ENCODE measurements at places on chromosomes 2 and 18. TPM values are rescaled to one million over a fixed set of nuclear protein-coding genes. Genes with fewer than 3 reads are reported as not detected.

GRCh38 chr2:219622472-219622871, 5.0 kb upstream of the SLC4A3 start:
- no peak overlapping the region for H3K27ac ChIP-seq
- H3K36me3 ChIP-seq, result no peaks in the 10 kb centered on the region
- H3K27me3 ChIP-seq, result peaks cover 22% of the 10 kb centered on the region
- H3K4me3 ChIP-seq, result no peak overlapping the region

DNA sequence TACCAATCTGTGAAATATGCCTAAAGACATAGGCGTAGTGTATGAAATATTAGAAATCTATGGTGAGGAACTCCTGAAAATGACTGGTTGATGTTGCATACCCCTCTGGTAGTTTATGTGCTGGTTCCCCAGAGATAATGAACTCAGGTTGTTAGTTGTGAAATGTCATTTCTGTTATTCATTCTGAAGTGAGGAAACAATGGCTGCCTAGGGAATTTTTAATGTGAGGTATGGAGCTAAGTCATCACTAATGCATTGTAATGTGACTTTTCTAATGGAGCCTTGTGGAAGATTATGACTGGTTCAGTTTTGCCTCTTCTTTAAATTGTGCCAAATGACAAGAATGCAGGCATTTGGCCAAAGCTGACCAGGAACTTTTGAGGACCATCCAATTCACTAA, 61.6 kb upstream of the RAB27B start:
- no peak overlapping the region for H3K4me3 ChIP-seq
- H3K27me3 ChIP-seq, result no peaks in the 10 kb centered on the region
- DNase-seq, result no peak
- peaks cover 41% of the 10 kb centered on the region for H3K4me1 ChIP-seq
- no peaks in the 10 kb centered on the region for H3K36me3 ChIP-seq

DNA sequence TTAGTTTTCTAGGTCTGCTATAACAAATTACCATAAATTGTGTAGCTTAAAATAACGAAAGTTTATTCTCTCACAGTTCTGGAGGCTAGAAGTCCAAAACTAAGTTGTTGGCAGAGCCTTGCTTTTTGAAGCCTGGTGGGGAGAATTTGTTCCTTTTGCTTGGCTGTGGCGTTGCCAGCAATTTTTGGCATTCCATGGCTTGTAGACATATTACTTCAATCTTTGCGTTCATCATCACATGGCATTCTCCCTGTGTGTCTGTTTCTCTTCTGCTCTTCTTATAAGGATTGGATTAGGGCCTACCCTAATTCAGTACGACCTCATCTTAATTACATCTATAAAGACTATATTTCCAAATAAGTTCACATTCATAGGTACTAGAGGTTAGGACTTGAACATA, 217.7 kb downstream of the MBD5 start:
- no peak for DNase-seq
- H3K27me3 ChIP-seq, result no peaks in the 10 kb centered on the region
- no peak overlapping the region for H3K4me3 ChIP-seq
- peaks cover 44% of the 10 kb centered on the region for H3K36me3 ChIP-seq
- H3K27ac ChIP-seq, result no peak overlapping the region
- no peaks in the 10 kb centered on the region for H3K4me1 ChIP-seq

GRCh38 chr18:37705016-37705415, 139.4 kb upstream of the CELF4 start:
- no peaks in the 10 kb centered on the region for H3K36me3 ChIP-seq
- no peak for DNase-seq
- peaks cover 7% of the 10 kb centered on the region for H3K4me1 ChIP-seq
- H3K4me3 ChIP-seq, result no peak overlapping the region
- H3K27me3 ChIP-seq, result peaks cover 13% of the 10 kb centered on the region

DNA sequence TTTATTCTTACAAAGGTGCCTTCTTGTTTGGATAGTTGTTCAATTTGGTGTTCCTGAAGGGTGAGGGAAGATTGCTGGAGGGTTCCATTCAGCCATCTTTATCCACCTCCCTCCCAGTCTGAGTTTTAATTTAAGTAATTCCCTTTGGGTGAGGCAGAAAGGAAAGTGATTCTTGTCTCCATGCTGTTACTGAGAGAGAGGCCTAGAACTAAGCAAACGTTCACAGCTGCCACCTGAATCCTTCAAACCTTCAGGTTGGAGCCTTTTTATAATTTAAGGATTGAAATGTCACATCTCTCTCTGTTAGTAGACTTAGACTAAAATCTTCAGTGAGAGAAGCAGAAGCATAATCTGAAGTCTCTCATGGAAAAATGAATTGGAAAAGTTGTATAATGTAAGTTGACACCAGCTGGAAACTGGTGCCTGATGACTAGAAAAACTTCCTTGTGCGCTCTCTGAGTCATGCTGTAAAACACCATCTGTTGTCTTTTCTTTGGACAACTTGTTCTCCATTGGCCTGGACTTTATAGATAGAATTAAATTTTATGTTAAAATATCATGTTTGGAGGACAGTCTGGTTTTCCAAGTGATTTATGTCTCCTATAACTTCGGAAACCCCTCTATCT, 14.6 kb downstream of the STRADB start:
- peaks cover 8% of the 10 kb centered on the region for H3K4me1 ChIP-seq
- H3K36me3 ChIP-seq, result peaks cover 13% of the 10 kb centered on the region
- no peaks in the 10 kb centered on the region for H3K27me3 ChIP-seq
- no peak for DNase-seq

- H3K4me3 ChIP-seq, result no peak overlapping the region
- DNase-seq, result no peak
- no peaks in the 10 kb centered on the region for H3K27me3 ChIP-seq
- peaks cover 30% of the 10 kb centered on the region for H3K36me3 ChIP-seq
- no peak overlapping the region for H3K27ac ChIP-seq
Measured at GRCh38 chr2:36539631-36540030, 58.3 kb downstream of the FEZ2 start.

GRCh38 chr2:30356776-30357175, 90.3 kb upstream of the LCLAT1 start:
- no peak for DNase-seq
- H3K27me3 ChIP-seq, result no peaks in the 10 kb centered on the region
- H3K27ac ChIP-seq, result no peak overlapping the region
- H3K4me1 ChIP-seq, result no peaks in the 10 kb centered on the region
- H3K4me3 ChIP-seq, result no peak overlapping the region

DNA sequence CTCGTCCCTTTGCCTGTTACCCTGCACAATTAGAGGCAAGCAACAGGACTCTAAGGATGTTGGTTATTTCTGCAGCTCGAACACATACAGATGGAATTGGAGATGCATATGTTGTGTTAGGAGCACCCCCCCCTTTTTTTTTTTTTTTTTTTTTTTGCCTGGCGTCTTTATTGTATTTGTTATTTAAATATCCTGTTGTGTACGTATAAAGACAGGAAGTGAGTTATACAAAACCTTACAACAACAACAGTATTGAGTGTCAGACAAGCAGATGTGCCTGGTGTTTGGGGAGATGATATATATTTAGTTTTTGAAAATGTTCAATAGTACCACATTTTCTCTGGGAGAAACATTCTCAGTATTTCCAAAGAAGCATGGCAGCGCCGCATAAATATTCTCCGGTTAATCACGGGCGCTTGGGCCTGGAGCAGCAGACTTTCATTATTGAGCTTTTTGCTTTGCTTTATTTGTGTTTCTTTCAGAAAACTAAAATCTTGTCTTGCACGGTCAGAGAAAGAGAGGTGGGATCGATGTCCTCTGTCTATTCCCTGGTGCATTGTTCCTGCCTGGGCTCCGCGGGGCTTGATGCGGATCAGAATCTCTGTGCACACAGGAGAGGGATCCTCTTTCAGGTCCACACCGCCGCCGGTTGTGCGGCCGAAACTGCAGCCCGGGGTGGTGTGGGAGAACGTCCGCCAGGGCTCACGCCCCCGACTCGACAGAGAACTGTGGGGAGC, 23.2 kb upstream of the ZNF516 start:
- H3K4me3 ChIP-seq, result peak overlapping the region; percentile 74
- peak; percentile 74 for DNase-seq
- H3K27me3 ChIP-seq, result no peaks in the 10 kb centered on the region
- peak overlapping the region; percentile 90 for H3K27ac ChIP-seq
- no peaks in the 10 kb centered on the region for H3K36me3 ChIP-seq

Gene SEMA4F
- 6.3 TPM for total RNA-seq

Gene MAP2
- total RNA-seq, result 3.7 TPM

Gene NOSTRIN
- not detected for total RNA-seq

Gene CNTNAP5
- total RNA-seq, result 0.34 TPM

GRCh38 chr2:130389358-130389757, 33.5 kb downstream of the PTPN18 start:
- peaks cover 21% of the 10 kb centered on the region for H3K27me3 ChIP-seq
- H3K36me3 ChIP-seq, result no peaks in the 10 kb centered on the region
- H3K27ac ChIP-seq, result no peak overlapping the region
- no peak for DNase-seq
- H3K4me3 ChIP-seq, result no peak overlapping the region

GRCh38 chr2:15674637-15675455, 83.2 kb downstream of the DDX1 start:
- H3K27me3 ChIP-seq, result no peaks in the 10 kb centered on the region
- DNase-seq, result no peak
- no peak overlapping the region for H3K4me3 ChIP-seq
- H3K27ac ChIP-seq, result no peak overlapping the region

Gene C1QL2
- total RNA-seq, result 0.55 TPM

DNA sequence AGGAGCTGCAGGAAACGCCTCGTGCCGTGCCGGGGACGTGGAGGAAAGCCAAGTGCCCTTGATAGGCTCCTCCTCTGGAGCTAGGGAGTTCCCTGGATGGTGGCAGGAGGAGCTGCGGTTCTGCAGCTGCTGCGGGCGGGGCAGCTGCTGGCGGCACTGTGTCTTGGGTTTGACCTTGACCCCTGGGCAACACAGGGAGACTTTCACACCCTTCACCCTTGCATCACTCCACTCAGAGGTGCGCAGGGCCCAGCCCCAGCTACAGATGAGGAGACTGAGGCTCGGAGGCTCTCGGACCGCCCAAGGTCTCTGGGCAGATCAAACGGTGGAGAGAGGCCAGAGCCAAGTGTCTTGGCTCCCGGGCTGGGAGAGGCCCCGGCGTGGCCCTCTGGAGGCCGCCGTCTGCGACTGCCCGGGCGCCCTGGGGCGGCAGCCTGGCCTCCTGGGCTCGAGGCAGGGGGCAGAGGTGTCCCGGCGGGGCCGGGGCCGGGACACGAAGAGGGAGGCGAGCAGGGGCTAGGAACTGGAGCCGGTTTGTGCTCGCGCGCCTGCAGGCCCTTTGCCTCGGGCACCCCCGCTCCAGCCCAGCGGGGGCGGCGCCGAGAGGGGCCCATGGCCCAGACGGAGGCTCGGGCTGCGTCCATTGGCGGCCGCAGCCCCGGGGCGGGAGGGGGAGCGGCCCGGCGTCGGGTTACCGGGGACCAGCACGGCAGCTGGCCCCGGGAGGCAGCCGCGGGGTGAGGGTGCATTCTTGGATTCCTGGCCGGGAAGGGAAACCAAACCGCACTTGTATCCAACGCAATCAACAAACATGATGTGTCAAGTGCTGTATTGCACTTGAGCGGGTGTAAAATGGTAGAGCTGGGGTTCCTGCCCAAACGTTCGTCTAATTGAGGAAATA, 129.6 kb upstream of the SLC1A4 start:
- peak; percentile 72 for DNase-seq
- peak overlapping the region; percentile 72 for H3K4me3 ChIP-seq
- H3K27ac ChIP-seq, result no peak overlapping the region
- H3K4me1 ChIP-seq, result peaks cover 20% of the 10 kb centered on the region

DNA sequence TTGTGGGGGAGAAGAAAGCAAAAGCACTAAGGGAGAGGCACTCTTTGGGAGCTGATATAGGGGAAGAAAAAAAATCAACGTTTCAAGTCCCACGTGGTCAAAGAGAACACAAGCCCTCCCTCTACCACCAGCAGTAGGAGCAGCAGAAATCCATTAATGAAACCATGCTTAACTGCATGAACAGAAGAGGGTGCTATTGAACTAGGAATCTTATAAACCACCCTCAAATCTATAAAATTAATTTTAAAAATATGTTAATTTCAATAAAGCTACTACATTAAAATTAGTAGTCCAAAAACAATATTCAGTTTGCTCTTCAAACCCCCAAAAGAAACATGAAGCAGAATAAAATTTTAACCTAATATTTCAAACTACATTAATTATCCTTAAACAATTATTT, 147.8 kb downstream of the TMEM18 start:
- no peaks in the 10 kb centered on the region for H3K27me3 ChIP-seq
- no peak for DNase-seq
- H3K36me3 ChIP-seq, result no peaks in the 10 kb centered on the region

Gene SPP2
- not detected for total RNA-seq

Gene RESP18
- total RNA-seq, result not detected

DNA sequence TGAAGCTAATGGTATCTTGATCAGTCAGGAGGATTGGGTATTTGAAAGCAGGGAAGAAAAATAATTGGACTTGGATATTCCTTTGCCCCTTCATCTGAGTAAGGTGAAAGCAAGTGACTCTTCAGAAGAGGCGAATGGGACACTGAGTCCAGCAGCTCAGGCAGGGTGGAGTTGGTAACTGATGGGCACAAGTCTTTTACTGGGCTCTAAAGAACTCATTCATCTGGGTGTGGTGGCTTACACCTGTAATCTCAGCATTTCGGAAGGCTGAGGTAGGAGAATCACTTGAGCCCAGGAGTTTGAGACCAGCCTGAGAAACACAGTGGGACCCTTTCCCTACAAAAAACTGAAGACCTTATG, 11.2 kb downstream of the CFLAR start:
- no peaks in the 10 kb centered on the region for H3K27me3 ChIP-seq
- no peaks in the 10 kb centered on the region for H3K36me3 ChIP-seq
- no peak overlapping the region for H3K4me3 ChIP-seq

DNA sequence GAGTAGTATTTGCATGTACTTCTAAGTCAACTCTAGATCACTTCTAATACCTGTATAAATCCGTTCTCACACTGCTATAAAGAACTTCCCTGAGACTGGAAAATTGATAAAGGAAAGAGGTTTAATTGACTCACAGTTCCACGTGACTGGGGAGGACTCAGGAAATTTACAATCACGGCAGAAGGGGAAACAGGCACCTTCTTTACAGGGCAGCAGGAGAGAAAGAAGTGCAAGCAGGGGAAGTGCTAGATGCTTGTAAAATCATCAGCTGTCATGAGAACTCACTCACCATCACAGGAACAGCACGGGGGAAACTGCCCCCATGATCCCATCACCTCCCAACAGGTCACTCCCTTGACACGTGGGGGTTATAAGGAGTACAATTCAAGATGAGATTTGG, 24.0 kb upstream of the SLC35F5 start:
- H3K27me3 ChIP-seq, result peaks cover 8% of the 10 kb centered on the region
- H3K4me1 ChIP-seq, result no peaks in the 10 kb centered on the region
- no peak overlapping the region for H3K4me3 ChIP-seq
- H3K36me3 ChIP-seq, result no peaks in the 10 kb centered on the region
- H3K27ac ChIP-seq, result no peak overlapping the region

Gene ADD2
- total RNA-seq, result 187 TPM

Data from WTC11 (cell line).